ENCODE measurements at places on chromosomes 11 and 22.

DNA sequence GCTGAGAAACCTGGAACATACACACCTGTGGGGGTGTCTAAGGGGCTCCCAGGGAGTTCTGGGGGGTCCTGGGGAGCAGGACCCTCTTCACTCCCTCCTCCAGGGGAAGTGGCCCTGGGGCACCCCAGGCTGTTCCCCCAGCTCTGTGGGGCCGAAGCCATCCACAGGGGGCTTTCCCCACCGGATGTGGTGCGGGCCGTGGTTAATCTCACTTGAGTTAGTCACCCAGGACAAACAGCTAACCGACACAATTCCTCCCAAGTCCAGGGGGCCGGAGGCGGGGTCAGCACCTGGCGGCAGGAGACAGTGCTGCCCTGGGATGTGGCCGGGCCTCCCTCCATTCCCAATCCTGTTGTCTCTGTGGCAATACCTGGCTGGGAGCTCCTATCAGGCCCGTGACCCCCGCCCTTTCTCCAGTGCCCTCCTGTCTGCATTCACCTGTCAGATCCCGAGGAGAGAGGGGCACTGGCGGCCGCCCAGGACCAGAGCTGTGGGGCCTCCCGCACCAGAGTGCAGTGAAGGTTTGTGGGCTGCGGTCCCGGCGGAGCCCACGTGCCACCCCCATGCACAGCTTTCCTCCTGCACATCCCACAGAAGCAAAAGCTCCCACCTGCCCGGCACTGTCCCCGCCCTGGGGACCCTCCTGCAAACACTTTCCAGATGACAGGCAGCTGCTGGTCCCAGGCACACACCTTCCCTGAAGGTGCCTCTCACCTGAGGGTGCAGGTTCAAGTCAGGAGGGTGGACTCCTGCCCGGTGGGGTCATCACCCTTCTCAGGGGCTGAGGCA, 5.2 kb upstream of the MUC5AC start:
- DNase-seq = no peak
- peaks cover 12% of the 10 kb centered on the region for H3K27me3 ChIP-seq
- no peak overlapping the region for H3K27ac ChIP-seq
- H3K4me1 ChIP-seq = no peaks in the 10 kb centered on the region
- H3K36me3 ChIP-seq = no peaks in the 10 kb centered on the region

- DNase-seq = no peak
- H3K4me1 ChIP-seq = no peaks in the 10 kb centered on the region
- no peak overlapping the region for H3K27ac ChIP-seq
- H3K27me3 ChIP-seq = peaks cover 22% of the 10 kb centered on the region
- no peaks in the 10 kb centered on the region for H3K36me3 ChIP-seq
- H3K4me3 ChIP-seq = no peak overlapping the region
Observed at GRCh38 chr11:111395749-111396148, 16.7 kb upstream of the POU2AF1 start.

DNA sequence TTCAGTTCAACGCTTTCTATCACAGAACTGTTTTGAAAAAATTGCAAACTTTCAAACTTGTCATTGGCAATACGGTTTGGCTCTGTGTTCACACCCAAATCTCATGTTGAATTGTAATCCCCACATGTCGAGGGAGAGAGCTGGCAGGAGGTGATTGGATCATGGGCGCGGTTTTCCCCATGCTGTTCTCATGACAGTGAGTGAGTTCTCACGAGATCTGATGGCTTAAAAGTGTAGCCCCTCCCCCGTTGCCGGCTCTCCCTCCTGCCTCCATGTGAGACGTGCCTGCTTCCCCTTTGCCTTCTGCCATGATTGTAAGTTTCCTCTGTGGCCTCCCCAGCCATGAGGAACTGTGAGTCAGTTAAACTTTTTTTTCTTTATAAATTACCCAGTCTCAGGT, 1144.0 kb downstream of the BRD1 start:
- DNase-seq = no peak
- H3K27me3 ChIP-seq = peaks cover 12% of the 10 kb centered on the region
- H3K36me3 ChIP-seq = no peaks in the 10 kb centered on the region
- H3K4me3 ChIP-seq = no peak overlapping the region
- no peaks in the 10 kb centered on the region for H3K4me1 ChIP-seq

DNA sequence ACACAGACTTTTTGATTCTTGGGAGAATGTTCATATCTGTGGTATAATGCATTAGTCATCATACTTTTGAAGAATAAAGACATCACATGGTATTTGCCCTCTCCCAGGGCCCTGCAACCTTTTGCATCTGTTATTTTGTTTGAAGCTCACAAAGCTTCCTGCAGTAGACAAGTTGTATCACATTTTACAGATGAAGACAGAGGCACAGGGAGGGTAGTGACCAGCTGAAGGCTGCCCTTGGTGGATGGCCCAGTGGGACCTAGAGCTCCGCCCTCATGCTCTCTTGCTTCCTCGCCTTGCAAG, 66.4 kb downstream of the UBASH3B start:
- no peak overlapping the region for H3K27ac ChIP-seq
- no peaks in the 10 kb centered on the region for H3K27me3 ChIP-seq
- no peak for DNase-seq

- no peak overlapping the region for H3K27ac ChIP-seq
- peak overlapping the region; percentile 69 for H3K4me3 ChIP-seq
- DNase-seq = no peak
- peaks cover 3% of the 10 kb centered on the region for H3K36me3 ChIP-seq
- H3K27me3 ChIP-seq = peaks cover 74% of the 10 kb centered on the region
Observed at GRCh38 chr11:75667255-75667830, 1.5 kb downstream of the MAP6 start.

GRCh38 chr22:45869340-45869847, 107.6 kb downstream of the WNT7B start:
- peaks cover 44% of the 10 kb centered on the region for H3K27me3 ChIP-seq
- H3K4me3 ChIP-seq = no peak overlapping the region
- peaks cover 7% of the 10 kb centered on the region for H3K36me3 ChIP-seq
- H3K27ac ChIP-seq = no peak overlapping the region
- DNase-seq = no peak

DNA sequence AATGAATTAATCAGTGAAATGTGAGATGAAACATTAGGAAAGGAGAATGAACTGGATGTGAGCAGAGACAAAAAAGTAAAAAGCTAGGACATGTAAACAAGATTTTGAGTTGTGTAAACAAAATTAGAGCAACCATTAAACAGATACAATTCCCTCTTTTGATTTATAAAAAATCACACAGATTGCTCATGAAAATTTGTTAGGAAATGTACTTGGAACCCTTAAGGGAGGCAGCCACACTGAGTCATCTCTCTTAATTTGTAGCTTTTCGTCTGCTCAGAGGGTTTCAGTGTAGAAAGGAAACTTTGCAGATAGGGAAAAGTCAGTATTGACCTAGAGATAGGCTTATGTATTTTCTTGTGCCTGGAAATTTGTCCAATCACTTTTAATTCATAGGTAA, 49.6 kb upstream of the ME3 start:
- peaks cover 20% of the 10 kb centered on the region for H3K27me3 ChIP-seq
- no peak overlapping the region for H3K4me3 ChIP-seq
- DNase-seq = no peak
- H3K4me1 ChIP-seq = no peaks in the 10 kb centered on the region
- peaks cover 4% of the 10 kb centered on the region for H3K36me3 ChIP-seq

- peaks cover 21% of the 10 kb centered on the region for H3K36me3 ChIP-seq
- peaks cover 16% of the 10 kb centered on the region for H3K4me1 ChIP-seq
- no peaks in the 10 kb centered on the region for H3K27me3 ChIP-seq
- peak overlapping the region; percentile 44 for H3K27ac ChIP-seq
Observed at GRCh38 chr11:561148-562003, 606 bp downstream of the RASSF7 start.

DNA sequence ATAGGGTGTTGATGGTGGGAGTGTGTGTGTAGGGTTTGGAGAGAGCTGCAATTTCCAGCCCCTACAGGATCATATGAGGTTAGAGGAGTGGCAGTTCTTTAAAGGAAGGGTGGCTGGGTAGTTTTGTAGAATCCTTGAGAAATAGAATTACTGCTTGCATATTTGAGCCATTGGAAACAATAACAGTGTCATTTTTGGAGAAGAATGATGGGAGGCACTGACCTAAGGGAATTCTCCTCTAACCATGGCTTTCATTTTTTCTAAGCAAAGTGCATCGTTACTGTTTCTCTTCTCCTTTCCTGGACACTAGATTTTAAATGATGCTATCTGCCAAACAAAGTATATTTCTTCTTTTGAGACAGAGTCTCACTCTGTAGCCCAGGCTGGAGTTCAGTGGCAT, 66.9 kb upstream of the RRM1 start:
- no peak for DNase-seq
- no peak overlapping the region for H3K4me3 ChIP-seq
- peak overlapping the region; percentile 54 for H3K27ac ChIP-seq
- H3K4me1 ChIP-seq = peaks cover 38% of the 10 kb centered on the region
- peaks cover 11% of the 10 kb centered on the region for H3K36me3 ChIP-seq
- H3K27me3 ChIP-seq = no peaks in the 10 kb centered on the region

DNA sequence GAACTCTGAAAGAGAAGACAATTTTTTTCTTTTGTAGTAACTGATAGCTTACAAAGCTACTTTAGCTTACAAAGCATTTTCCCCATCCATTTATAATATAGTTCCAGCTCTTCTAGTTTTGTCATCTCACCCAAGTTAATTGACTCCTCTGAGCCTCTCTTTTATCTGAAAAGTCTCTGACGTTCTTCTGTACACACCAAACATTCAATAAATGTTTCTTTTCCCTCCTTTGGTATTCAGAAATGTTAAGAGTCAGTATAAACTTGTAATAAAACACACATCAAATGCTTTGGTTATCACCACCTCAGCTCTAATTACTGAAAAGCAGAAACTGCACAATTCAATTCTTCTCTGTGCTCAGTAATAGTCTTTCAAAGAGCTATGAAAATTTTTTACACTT, 5.9 kb downstream of the CCDC90B start:
- H3K27me3 ChIP-seq = no peaks in the 10 kb centered on the region
- H3K27ac ChIP-seq = no peak overlapping the region
- no peak overlapping the region for H3K4me3 ChIP-seq
- H3K4me1 ChIP-seq = peaks cover 27% of the 10 kb centered on the region

- peaks cover 35% of the 10 kb centered on the region for H3K27me3 ChIP-seq
- no peak for DNase-seq
- H3K4me3 ChIP-seq = no peak overlapping the region
- no peaks in the 10 kb centered on the region for H3K36me3 ChIP-seq
Observed at GRCh38 chr22:28438183-28438768, 241.4 kb downstream of the TTC28 start.

GRCh38 chr22:45154383-45154782, 9.3 kb upstream of the NUP50 start:
- DNase-seq = no peak
- peaks cover 16% of the 10 kb centered on the region for H3K4me1 ChIP-seq
- H3K4me3 ChIP-seq = no peak overlapping the region

DNA sequence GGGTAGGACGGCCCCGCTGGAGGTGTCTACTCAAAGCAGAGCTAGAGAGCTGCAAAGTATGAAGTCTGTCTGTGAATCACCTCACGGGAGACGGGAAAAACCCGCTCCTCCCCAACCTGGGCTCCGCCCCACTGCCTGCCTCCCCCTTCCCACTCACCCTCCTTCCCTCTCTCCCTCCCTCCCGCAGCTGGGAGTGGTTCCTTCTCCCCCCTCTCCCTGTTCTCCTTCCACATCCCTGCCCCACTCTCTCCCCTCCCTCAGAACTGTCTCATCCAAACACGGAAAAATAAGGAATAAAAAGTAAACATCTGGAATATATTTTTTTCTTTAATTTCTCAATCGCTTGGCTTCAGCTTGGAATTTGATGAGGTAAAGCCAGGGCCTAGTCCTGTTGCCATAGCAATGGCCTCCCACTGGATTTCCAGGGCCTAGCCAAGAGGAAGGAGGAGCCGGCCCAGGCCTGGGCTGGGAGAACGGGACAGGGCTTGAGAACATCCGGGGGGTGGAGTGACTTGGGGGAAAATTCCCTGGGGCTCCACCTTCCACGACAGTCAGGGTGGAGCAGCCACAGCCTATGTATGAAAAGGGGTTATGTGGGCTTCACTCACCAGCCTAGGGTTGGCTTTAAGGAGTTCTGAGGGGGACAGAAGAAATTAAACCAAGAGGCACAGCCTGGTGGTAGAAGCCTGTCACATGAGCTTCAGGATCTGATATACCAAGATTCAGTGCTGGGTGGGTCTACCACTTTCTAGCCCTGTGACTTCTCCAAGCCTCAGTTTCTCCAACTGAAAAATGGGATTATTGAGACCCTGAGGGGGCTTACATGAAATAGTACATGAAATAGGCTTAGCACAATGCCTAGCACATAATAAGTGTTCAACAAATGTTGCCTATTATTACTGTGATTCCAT, 2.2 kb downstream of the TNKS1BP1 start:
- H3K27ac ChIP-seq = no peak overlapping the region
- peaks cover 30% of the 10 kb centered on the region for H3K4me1 ChIP-seq
- no peaks in the 10 kb centered on the region for H3K27me3 ChIP-seq
- H3K36me3 ChIP-seq = peaks cover 28% of the 10 kb centered on the region
- H3K4me3 ChIP-seq = peak overlapping the region; percentile 88

GRCh38 chr11:126434950-126435335, 79.5 kb downstream of the ST3GAL4 start:
- DNase-seq = no peak
- peaks cover 9% of the 10 kb centered on the region for H3K27me3 ChIP-seq
- H3K4me3 ChIP-seq = no peak overlapping the region

GRCh38 chr11:87740451-87740850, 434.8 kb downstream of the RAB38 start:
- H3K27me3 ChIP-seq = no peaks in the 10 kb centered on the region
- H3K4me3 ChIP-seq = no peak overlapping the region
- no peak for DNase-seq
- no peak overlapping the region for H3K27ac ChIP-seq

DNA sequence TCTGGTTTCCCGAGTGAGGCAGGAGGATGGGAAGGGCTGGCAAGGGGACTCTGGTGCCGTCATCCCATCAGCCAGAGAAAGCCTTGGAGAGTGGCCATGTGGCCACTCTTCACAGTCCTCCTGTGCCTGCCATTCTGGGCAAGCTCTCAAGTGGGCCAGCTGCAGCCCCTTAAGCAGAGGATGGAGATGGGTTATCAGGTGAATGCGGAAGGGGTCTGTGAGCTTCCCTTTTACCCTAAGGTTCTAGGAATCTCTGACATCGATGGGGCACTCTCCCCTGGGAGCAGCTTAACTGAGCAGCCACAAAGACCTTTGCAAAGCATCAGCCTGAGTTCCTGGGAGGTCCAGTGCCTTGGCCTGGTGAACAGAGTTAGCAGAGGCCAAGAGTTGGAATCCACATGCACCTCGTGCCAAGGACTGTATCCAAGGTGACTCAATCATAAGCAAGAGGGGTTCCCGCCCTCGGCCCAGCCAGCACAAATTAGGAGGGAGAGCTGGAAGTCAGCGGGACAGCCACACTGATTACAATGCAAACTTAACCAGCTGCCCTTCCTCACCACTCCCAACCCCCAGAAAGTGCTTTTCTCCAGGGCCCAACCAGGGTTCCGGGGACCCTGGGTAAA, 193.6 kb downstream of the BUD13 start:
- DNase-seq = no peak
- H3K36me3 ChIP-seq = no peaks in the 10 kb centered on the region
- H3K4me1 ChIP-seq = no peaks in the 10 kb centered on the region
- H3K4me3 ChIP-seq = no peak overlapping the region
- no peak overlapping the region for H3K27ac ChIP-seq

- H3K4me1 ChIP-seq = peaks cover 7% of the 10 kb centered on the region
- DNase-seq = no peak
- H3K4me3 ChIP-seq = no peak overlapping the region
- no peak overlapping the region for H3K27ac ChIP-seq
- peaks cover 15% of the 10 kb centered on the region for H3K36me3 ChIP-seq
- H3K27me3 ChIP-seq = peaks cover 45% of the 10 kb centered on the region
Observed at GRCh38 chr11:57484141-57484710, 23.9 kb downstream of the RTN4RL2 start.

- no peaks in the 10 kb centered on the region for H3K4me1 ChIP-seq
- H3K27me3 ChIP-seq = peaks cover 1% of the 10 kb centered on the region
- no peak overlapping the region for H3K4me3 ChIP-seq
- H3K27ac ChIP-seq = peak overlapping the region; percentile 33
- no peaks in the 10 kb centered on the region for H3K36me3 ChIP-seq
- DNase-seq = no peak
Observed at GRCh38 chr11:5604896-5605295, 8.5 kb downstream of the TRIM6 start.

All from effector memory CD8-positive, alpha-beta T cell (primary cell).